ENCODE measurements at places on chromosomes 7 and 10.

- H3K4me3 ChIP-seq, result no peak overlapping the region
- H3K36me3 ChIP-seq, result no peaks in the 10 kb centered on the region
- no peak overlapping the region for H3K27ac ChIP-seq
- H3K27me3 ChIP-seq, result no peaks in the 10 kb centered on the region
Measured at GRCh38 chr10:107303203-107303602, 138.7 kb upstream of the SORCS1 start.

- H3K27me3 ChIP-seq, result no peaks in the 10 kb centered on the region
- no peak overlapping the region for H3K4me3 ChIP-seq
- no peak for DNase-seq
- no peaks in the 10 kb centered on the region for H3K36me3 ChIP-seq
- H3K4me1 ChIP-seq, result no peaks in the 10 kb centered on the region
- H3K27ac ChIP-seq, result no peak overlapping the region
Measured at GRCh38 chr7:91837397-91838070, 43.0 kb downstream of the MTERF1 start.

DNA sequence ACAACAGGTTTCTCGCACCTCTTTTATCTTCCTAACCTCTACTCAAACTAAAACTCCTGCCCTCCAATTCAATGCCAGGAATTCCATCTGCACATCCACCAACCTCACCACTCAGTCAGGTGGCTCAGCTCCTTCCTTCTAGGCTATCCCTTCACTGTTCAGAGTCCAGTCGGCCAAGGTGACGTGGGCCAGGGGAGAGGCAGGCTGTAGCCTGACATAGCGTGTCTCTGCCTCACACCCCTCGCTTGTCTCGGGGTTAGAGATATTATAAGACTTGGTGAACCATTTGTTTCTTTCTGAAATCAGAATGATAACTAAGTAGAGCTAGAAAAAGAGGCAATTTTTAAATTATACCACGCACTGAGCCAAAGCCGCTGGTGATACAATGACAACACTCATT, 31.1 kb downstream of the HIPK2 start:
- no peak overlapping the region for H3K4me3 ChIP-seq
- peaks cover 4% of the 10 kb centered on the region for H3K36me3 ChIP-seq
- no peak overlapping the region for H3K27ac ChIP-seq

GRCh38 chr10:25701652-25702051, 232.4 kb upstream of the MYO3A start:
- DNase-seq, result no peak
- no peak overlapping the region for H3K4me3 ChIP-seq
- no peaks in the 10 kb centered on the region for H3K36me3 ChIP-seq
- H3K27ac ChIP-seq, result no peak overlapping the region
- H3K4me1 ChIP-seq, result no peaks in the 10 kb centered on the region
- no peaks in the 10 kb centered on the region for H3K27me3 ChIP-seq

DNA sequence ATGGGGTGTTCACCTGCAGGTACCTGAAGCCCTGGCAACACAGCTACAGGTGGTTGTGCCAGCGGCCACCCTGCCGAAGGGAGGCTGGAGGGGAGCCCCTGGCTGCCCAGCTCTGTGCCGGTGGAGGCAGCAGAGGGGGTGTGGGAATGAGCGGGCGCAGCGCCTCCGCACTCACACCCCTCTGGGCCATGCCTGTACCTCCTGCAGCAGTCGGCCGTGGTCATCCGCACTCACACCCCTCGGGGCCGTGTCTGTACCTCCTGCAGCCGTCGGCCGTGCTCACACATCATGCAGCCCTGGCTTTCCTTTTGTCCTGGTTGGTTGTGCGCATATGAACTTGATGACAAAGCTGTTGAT, 1.7 kb downstream of the ZNF511 start:
- H3K4me3 ChIP-seq, result no peak overlapping the region
- peaks cover 29% of the 10 kb centered on the region for H3K4me1 ChIP-seq
- H3K27ac ChIP-seq, result no peak overlapping the region
- H3K36me3 ChIP-seq, result peaks cover 45% of the 10 kb centered on the region
- H3K27me3 ChIP-seq, result no peaks in the 10 kb centered on the region

DNA sequence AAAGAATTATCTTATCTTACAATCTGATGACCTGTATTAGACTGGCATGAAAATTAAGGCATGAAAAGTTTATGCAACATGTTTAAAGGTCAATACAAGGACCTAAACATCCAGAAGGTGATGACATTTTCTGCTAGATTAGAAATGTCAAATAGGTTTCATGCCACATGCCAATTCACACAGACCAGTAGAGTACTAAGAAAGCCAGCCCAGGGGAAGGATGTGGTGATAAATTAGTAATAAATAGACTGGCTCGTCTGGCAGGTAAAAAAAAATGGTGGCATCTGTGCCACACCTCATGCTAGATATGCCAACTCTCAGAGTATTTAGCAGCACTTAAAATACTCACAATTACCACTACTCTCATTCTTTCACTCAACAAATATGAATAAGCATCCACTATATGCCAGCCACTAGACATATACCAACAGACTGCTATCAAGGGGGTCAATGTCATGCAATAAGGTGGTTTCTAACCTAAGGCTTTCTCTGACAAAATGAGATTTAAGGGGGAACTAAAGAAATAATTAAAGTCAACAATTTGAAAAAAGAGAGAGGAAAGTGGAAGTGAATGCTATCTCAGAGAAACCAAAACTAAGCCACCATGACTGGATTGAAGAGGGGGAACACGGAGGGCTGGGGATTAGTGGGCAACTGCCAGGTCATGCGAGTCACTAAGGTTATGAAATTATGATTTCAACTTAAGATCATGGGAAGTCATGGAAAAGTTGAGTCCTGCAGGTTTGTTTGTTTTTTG, 83.5 kb downstream of the SGMS1 start:
- H3K4me3 ChIP-seq, result no peak overlapping the region
- H3K27me3 ChIP-seq, result no peaks in the 10 kb centered on the region
- H3K4me1 ChIP-seq, result peaks cover 28% of the 10 kb centered on the region
- H3K36me3 ChIP-seq, result no peaks in the 10 kb centered on the region
- DNase-seq, result no peak
- no peak overlapping the region for H3K27ac ChIP-seq

GRCh38 chr10:100659361-100660098, 85.9 kb upstream of the PAX2 start:
- H3K27ac ChIP-seq, result no peak overlapping the region
- H3K4me1 ChIP-seq, result peaks cover 17% of the 10 kb centered on the region
- no peak for DNase-seq
- H3K4me3 ChIP-seq, result no peak overlapping the region
- H3K27me3 ChIP-seq, result peaks cover 62% of the 10 kb centered on the region

DNA sequence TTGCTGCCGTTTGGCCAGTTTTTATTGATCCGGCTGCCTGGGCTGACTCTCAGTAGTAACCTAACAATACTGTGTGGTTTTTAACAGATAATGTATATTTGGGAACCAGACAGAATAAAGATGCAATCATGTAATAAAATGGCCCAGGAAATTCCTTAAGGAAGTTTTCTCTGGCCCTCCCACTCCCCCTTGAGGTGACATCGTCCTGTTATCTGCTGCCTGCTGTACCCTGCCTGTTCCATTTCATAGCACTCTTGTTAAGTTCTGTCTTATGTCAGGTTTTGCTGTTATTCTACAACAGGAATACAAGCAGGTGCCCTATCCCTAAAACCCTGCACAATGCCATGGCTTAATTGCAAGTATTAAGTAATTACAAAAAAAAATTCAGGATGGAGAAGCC, 12.5 kb downstream of the ITGB8 start:
- DNase-seq, result no peak
- H3K27me3 ChIP-seq, result no peaks in the 10 kb centered on the region
- no peaks in the 10 kb centered on the region for H3K4me1 ChIP-seq
- H3K27ac ChIP-seq, result no peak overlapping the region
- H3K36me3 ChIP-seq, result no peaks in the 10 kb centered on the region

DNA sequence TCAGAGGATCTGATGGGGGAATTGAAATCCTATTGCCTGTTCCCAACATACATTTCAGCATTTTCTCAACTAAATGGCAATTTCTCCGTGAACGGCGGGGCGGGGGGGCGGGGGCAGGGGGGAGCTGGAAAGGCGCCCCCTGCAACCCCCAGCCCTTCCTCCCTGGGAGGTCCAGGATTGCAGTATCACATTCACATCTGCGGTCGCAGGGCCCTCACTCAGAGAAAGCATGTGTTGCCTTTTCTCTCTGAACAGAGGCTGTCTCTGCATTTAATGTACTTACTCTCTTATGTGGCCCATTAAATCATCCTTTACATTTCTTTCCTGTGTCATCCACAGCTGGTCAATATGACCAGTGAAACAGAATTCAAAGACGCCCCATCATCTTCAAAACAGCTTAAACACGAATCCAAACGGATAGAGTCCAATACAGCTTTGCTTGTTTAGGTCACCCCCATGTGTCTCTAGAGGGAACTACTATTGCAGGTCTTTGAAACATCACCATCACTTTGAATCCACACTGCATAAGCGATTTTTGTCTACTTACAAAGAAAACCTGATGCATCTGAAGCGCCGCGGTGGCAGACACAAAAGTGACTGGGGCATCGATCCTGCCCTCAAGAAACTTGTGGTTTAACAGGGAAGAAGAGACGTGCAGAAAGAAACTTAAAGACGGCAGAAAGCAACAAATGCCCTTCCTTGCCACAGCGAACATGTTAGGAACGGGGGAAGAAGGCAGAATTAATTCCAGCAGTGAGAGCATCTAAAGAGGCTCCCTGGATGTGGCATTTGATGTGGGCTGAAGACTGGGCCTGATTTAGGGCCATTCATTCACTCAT, 17.0 kb upstream of the ECHDC3 start:
- H3K4me1 ChIP-seq, result no peaks in the 10 kb centered on the region
- no peaks in the 10 kb centered on the region for H3K36me3 ChIP-seq
- no peak overlapping the region for H3K4me3 ChIP-seq
- DNase-seq, result no peak

GRCh38 chr10:104243512-104243911, 11.2 kb upstream of the GSTO1 start:
- H3K27ac ChIP-seq, result no peak overlapping the region
- no peaks in the 10 kb centered on the region for H3K4me1 ChIP-seq
- no peak overlapping the region for H3K4me3 ChIP-seq
- DNase-seq, result no peak
- H3K36me3 ChIP-seq, result no peaks in the 10 kb centered on the region

- H3K36me3 ChIP-seq, result no peaks in the 10 kb centered on the region
- no peaks in the 10 kb centered on the region for H3K27me3 ChIP-seq
- no peak overlapping the region for H3K27ac ChIP-seq
Measured at GRCh38 chr7:50287129-50287528, 17.4 kb upstream of the IKZF1 start.

DNA sequence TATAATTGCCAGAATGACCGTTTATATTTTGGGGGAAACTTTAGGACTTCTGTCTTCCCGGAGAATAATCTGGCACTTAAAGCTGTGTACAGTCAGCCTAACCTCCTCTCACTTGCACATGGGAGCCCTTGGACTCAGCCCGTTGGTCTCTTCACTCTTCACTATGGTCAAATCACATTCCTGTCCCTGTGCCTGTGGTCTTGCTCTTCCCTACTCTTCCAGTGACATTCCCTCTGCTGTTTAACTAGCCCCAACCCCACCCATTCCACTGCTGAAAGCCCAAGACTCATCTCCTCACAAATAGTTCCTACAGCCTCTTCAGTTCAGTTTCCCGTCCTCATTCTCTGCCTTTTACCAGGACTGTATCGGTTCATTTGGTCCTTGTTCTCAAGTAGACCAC, 135.0 kb downstream of the DYNC1I1 start:
- H3K4me1 ChIP-seq, result no peaks in the 10 kb centered on the region
- no peaks in the 10 kb centered on the region for H3K36me3 ChIP-seq
- H3K27me3 ChIP-seq, result no peaks in the 10 kb centered on the region
- H3K27ac ChIP-seq, result no peak overlapping the region
- no peak overlapping the region for H3K4me3 ChIP-seq
- no peak for DNase-seq

GRCh38 chr10:126341491-126341890, 46.8 kb downstream of the ADAM12 start:
- H3K4me1 ChIP-seq, result no peaks in the 10 kb centered on the region
- H3K36me3 ChIP-seq, result no peaks in the 10 kb centered on the region
- no peak for DNase-seq
- no peaks in the 10 kb centered on the region for H3K27me3 ChIP-seq
- no peak overlapping the region for H3K4me3 ChIP-seq

- H3K4me3 ChIP-seq, result no peak overlapping the region
- H3K27ac ChIP-seq, result no peak overlapping the region
- H3K27me3 ChIP-seq, result no peaks in the 10 kb centered on the region
- DNase-seq, result no peak
- no peaks in the 10 kb centered on the region for H3K36me3 ChIP-seq
Measured at GRCh38 chr10:124044143-124044862, 49.1 kb downstream of the CHST15 start.

- H3K36me3 ChIP-seq, result no peaks in the 10 kb centered on the region
- H3K27ac ChIP-seq, result no peak overlapping the region
- H3K27me3 ChIP-seq, result no peaks in the 10 kb centered on the region
- no peak for DNase-seq
- H3K4me3 ChIP-seq, result no peak overlapping the region
Measured at GRCh38 chr7:136847858-136848257, 20.6 kb upstream of the CHRM2 start.

GRCh38 chr7:44269417-44269816, 56.0 kb downstream of the CAMK2B start:
- no peak overlapping the region for H3K4me3 ChIP-seq
- DNase-seq, result no peak
- no peaks in the 10 kb centered on the region for H3K4me1 ChIP-seq
- no peak overlapping the region for H3K27ac ChIP-seq
- no peaks in the 10 kb centered on the region for H3K27me3 ChIP-seq
- H3K36me3 ChIP-seq, result no peaks in the 10 kb centered on the region

GRCh38 chr10:20891338-20891714, 5.8 kb downstream of the NEBL start:
- H3K27me3 ChIP-seq, result no peaks in the 10 kb centered on the region
- DNase-seq, result no peak
- no peak overlapping the region for H3K27ac ChIP-seq
- H3K36me3 ChIP-seq, result no peaks in the 10 kb centered on the region
- no peaks in the 10 kb centered on the region for H3K4me1 ChIP-seq

- H3K4me1 ChIP-seq, result peaks cover 34% of the 10 kb centered on the region
- peaks cover under 1% of the 10 kb centered on the region for H3K36me3 ChIP-seq
- no peak overlapping the region for H3K27ac ChIP-seq
- H3K4me3 ChIP-seq, result peak overlapping the region; percentile 54
- DNase-seq, result no peak
Measured at GRCh38 chr7:33109758-33110238, 594 bp upstream of the RP9 start.

- H3K4me1 ChIP-seq, result no peaks in the 10 kb centered on the region
- H3K27ac ChIP-seq, result no peak overlapping the region
- no peak overlapping the region for H3K4me3 ChIP-seq
- no peak for DNase-seq
Measured at GRCh38 chr10:30828680-30829079, 199.1 kb upstream of the LYZL2 start.

- H3K4me1 ChIP-seq, result no peaks in the 10 kb centered on the region
- H3K4me3 ChIP-seq, result no peak overlapping the region
- H3K36me3 ChIP-seq, result no peaks in the 10 kb centered on the region
- peaks cover 7% of the 10 kb centered on the region for H3K27me3 ChIP-seq
Measured at GRCh38 chr7:39816462-39817060, 133.5 kb upstream of the CDK13 start.
